ENCODE measurements at places on chromosomes 5 and 9. TPM values are rescaled to one million over a fixed set of nuclear protein-coding genes. Genes with fewer than 3 reads are reported as not detected.

DNA sequence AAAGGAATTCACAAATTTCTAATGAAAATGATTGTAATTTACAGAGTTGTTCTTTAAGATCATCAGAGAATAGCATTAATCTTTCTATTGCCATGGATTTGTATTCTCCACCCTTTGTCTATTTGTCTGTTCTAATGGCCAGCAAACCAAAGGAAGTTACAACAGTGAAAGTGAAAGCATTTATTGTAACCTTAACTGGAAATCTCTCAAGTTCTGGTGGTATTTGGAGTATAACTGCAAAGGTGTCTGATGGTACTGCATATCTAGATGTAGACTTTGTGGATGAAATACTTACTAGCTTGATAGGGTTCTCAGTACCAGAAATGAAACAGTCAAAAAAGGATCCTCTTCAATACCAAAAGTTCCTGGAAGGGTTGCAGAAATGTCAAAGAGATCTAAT is 21.7 kb downstream of the RMI1 start:
- DNase-seq: peak; percentile 42

OMD gene
- not detected for total RNA-seq

DNA sequence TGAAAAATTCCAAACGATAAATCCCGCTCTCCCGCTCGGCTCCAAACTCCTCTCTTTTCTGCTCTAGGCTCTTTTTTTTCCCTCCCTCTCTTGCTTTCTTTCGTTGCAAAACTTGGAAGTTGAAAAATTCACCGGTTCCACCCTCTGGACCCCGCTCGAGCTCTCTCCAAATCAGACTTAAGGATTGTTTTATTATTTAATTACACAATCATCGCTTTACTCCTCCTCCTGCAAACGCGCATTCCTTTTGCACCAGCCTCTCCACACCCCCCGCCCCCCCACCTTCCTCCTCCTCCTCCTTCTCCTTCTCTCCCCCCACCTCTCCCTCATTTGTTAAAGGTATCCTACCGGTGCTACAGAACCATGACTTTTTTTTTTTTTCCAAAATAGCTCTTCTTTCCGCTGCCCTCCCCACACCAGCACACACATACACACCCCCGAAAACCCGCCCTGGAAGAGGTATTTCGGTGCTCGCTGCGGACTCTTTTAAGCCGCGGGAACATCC is 535 bp upstream of the NFIB start:
- DNase-seq: peak; percentile 83

DNA sequence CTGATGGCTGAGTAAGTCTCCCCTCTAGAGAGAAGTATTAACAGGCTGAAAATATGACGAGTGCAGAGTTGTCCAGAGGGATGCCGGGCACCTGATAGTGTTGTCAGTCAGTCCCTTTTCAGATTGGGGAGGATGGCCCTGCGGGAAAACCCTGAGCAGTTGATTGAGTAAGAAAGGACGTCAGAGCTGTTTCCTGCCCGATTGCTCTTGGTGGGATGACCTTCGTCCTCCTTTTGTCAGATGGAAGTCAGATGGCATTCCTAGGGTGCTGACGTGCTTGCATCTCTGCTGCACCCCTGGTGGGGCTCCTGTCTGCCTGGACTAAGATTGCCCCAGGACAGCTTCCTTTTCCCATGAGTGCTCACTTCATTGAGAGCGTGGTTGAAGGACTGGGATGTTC is 9.8 kb downstream of the ZNF354B start:
- peak; percentile 5 for DNase-seq

NME5 gene
- 1.3 TPM for total RNA-seq

Measured in fibroblast of villous mesenchyme (primary cell).